SJCRH30 (cell line): ENCODE measurements at places on chromosomes 16 and 17.

GRCh38 chr16:67150833-67151396, at the start of gene B3GNT9:
B3GNT9 (minus strand) TSS chr16:67150998; CDS start chr16:67150485, 513 bp downstream.
- DNase-seq, result peak; percentile 89
- H3K27ac ChIP-seq, result peak within 1 kb of the TSS; percentile 71
- peaks cover 15% of the 10 kb centered on the region; the same call in 1 of the 2 replicates for H3K36me3 ChIP-seq
- H3K27me3 ChIP-seq, result peaks cover 4% of the 10 kb centered on the region; the same call in 1 of the 2 replicates

GRCh38 chr17:65498816-65499215, 62.6 kb downstream of the AXIN2 start:
- no peak overlapping the region for H3K27ac ChIP-seq
- no peaks in the 10 kb centered on the region for H3K36me3 ChIP-seq
- H3K4me1 ChIP-seq, result 0 out of 2 replicates have a peak, but pooled peaks cover 2% of the 10 kb centered on the region
- no peak overlapping the region for H3K4me3 ChIP-seq
- no peak for DNase-seq

DNA sequence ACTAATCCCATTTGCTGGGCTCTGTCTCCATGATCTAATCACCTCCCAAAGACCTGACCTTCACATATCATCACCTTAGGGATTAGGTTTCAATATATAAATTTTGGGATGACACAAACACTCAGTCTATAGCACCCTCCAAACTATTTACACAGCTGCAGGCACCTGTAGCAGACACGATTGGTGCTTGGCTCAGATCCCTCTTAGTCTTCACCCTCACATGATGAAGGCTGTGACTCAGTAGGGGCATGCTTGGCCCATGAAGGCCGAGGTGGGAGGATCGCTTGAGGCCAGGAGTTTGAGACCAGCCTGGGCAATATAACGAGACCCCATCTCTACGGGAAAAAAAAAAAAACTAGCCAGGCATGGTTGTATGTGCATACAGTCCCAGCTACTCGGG, 73.5 kb downstream of the HS3ST2 start:
- DNase-seq, result no peak
- no peaks in the 10 kb centered on the region for H3K4me1 ChIP-seq
- no peaks in the 10 kb centered on the region for H3K36me3 ChIP-seq
- H3K27ac ChIP-seq, result no peak overlapping the region
- H3K4me3 ChIP-seq, result no peak overlapping the region
- no peaks in the 10 kb centered on the region for H3K27me3 ChIP-seq

DNA sequence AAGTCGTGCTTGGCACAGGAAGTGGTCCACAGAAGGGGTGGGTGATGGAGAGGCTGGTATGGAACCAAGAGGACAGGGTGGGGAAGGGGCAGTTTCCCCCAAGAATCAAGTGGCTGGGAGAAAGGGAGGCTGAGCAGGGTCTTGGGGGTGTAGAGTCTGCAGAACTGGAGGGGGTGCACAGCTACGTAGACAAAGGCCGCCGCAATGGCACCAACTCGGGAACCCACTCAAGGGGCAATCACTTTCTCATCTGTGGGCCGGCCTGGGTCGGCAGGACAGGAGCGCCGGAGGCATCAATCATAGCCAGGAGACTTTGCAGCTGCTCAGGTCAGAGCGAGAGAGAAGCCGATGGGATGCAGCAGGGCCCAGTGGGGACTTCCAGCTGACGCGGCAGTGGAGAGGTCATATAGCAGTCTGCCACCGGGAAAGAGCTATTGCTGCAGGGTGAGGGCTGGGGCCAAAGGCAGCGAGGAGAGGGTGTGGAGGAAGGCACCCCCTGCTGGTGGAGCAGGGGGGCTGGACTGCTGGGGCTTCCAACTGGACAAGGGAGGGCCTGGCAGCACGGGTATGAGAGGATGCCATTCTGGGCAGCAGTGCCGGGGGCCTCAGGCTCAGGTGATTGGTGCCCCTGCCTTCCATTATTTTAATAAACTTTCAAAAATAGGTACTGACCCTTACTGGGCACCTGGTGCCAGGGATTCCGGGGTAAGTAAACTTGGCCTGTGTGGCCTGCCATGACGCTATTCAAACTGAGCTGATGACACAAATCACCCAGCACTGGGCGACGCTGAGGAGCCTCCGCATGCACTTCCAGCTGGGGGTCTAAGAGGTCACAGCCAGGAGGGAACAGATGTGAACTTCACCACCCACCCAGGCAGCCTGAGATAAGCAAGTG, 52.5 kb upstream of the MTSS2 start:
- peak; percentile 88 for DNase-seq
- peaks cover 40% of the 10 kb centered on the region for H3K4me1 ChIP-seq
- peak overlapping the region; percentile 23 for H3K27ac ChIP-seq
- 0 out of 2 replicates have a peak, but pooled peaks cover 3% of the 10 kb centered on the region for H3K36me3 ChIP-seq
- no peak overlapping the region for H3K4me3 ChIP-seq

- H3K4me1 ChIP-seq, result no peaks in the 10 kb centered on the region
- H3K4me3 ChIP-seq, result no peak overlapping the region
- H3K36me3 ChIP-seq, result no peaks in the 10 kb centered on the region
- no peaks in the 10 kb centered on the region for H3K27me3 ChIP-seq
Observed at GRCh38 chr16:74954763-74955162, 30.2 kb downstream of the WDR59 start.

DNA sequence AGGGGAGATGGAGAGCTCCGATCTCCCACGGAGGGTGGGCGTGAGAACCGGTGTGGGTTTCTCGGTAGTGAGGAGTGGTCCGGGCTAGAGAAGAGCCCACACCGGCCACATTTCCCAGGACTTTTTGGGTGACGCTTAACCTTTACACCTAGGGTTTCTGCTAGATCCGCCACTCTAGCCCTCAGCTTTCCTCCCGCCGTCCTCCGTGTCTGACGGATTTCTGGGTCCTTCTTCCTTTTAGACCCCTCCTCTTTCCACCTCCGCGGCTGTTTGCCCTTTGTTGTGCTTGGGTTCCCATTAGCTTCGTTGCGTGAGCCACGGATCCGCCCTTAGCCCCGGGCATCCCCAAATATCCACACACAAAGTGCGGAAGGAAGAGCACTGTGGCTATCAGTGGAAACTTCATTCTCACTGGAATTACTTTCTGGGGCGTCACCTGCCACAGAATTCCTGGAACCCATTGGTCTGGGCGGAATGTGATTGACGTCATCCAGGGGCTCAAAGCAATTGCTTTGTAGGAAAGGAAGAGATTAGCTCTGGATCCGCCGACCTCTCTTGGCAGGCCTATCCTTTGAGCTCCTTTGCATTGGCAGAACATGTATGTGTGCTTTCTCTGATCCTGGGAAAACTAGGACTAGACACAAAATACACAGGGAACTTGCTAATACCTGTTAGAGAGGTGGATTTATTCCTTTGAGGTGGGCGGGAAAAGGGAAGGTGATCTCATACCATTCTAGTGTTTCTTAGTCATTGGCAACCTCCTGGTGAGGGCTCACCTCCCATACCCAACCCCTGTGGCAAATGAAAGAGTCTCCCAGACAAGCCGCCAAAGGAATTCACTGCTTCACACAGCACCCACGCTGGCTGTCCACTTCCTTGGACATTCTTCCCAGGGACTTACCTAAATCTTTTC, 654 bp downstream of the TNFAIP1 start:
- H3K4me3 ChIP-seq, result peak overlapping the region; percentile 77
- peaks cover 8% of the 10 kb centered on the region for H3K36me3 ChIP-seq
- DNase-seq, result peak; percentile 88
- H3K27ac ChIP-seq, result peak overlapping the region; percentile 65
- peaks cover 8% of the 10 kb centered on the region; the same call in 1 of the 2 replicates for H3K4me1 ChIP-seq
- no peaks in the 10 kb centered on the region for H3K27me3 ChIP-seq
